ENCODE measurements at places on chromosomes 4 and X. TPM values are rescaled to one million over a fixed set of nuclear protein-coding genes. Genes with fewer than 3 reads are reported as not detected.
A peak's percentile ranks its signal among the peaks of the same experiment; 100 is the strongest.

DNA sequence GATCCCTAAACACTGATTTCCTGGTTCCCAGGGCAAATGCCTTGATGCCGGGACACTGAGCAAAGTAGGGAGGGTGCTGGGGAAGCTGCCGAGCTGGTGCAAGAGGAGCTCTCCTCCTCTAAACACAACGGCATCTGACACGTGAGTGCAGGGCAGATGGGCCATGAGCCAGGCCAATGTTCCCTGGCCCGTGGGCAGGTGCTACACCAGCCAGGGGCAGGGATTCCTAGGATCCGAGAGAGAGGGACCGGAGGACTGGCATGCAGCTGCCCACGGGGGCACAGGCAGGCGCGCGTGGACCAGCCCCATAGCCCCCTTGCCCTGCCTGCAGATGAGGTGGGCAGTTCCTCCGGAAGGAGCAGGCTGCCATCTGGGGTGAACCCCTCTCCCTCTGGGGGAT is 66.8 kb upstream of the AFAP1 start:
- no peak for DNase-seq

- no peak for DNase-seq
Measured at GRCh38 chr4:145812919-145813318, 125.7 kb downstream of the ZNF827 start.

DNA sequence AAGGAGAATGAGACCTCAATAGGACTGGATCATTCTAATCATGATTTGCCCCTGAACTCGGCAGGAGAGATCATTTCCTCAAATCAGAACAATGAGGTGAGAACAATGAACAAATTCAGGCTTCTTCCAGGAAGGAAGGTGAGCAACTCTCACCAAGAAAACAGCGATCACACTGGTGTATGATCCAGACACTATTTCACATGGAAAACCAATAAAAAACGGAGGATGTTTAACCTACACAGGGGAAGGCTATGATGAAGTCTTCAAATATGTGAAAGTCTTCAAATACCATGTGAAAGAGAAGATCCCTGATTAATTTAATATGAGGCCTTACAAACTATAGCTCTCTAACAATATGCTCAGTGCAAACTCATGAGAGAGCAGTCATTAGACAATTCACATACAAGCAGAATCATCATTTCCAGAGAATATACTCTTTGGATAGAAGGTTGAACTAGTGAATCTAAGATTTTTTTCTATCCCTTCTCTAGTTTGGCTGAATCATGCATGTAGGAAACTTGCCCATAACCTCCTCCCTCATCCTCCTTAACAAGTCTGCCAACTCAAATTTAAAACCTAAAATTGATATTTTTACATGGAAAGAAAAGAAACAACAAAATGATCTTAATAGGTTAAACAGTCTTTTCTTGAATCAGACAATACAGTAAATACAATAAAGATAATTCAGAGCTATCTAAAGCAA is 122.5 kb downstream of the ADAMTS3 start:
- no peak for DNase-seq

GRCh38 chr4:140637836-140638235 is 69.1 kb upstream of the UCP1 start:
- DNase-seq: peak; percentile 58

CDKL5 gene
- 1.6 TPM for total RNA-seq

GPM6B gene
- total RNA-seq: not detected
